CD4-positive, alpha-beta memory T cell (primary cell): ENCODE measurements at places on chromosomes 16 and 17.

GRCh38 chr17:54932711-54933110, 32.1 kb downstream of the TOM1L1 start:
- no peak for DNase-seq

DNA sequence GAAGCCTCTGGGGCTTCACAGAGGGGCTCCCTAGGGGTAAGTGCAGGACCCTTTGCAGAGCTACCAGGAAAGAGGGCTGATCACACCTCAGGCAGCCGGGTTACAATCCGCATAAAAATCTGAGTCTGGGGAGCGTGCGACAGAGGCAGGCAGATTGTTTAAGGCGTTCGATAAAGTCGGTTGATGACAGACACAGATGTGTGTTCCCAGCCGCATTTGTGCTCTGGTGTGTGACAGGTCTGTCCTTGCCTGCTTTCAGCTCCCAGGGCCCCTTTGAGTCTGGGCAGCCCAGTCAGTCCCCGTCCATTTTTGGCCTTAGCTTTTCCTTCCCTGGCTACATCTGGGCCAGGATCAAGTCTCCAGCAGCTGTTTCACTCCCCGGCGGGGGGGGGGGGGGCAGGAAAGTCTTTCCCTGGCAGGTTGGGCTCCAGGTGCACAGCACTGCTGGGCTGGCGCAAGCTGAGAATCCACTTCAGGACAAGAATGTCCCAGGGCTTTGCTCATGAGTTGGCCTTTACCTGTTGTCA, 1.3 kb upstream of the ZACN start:
- DNase-seq: no peak

DNA sequence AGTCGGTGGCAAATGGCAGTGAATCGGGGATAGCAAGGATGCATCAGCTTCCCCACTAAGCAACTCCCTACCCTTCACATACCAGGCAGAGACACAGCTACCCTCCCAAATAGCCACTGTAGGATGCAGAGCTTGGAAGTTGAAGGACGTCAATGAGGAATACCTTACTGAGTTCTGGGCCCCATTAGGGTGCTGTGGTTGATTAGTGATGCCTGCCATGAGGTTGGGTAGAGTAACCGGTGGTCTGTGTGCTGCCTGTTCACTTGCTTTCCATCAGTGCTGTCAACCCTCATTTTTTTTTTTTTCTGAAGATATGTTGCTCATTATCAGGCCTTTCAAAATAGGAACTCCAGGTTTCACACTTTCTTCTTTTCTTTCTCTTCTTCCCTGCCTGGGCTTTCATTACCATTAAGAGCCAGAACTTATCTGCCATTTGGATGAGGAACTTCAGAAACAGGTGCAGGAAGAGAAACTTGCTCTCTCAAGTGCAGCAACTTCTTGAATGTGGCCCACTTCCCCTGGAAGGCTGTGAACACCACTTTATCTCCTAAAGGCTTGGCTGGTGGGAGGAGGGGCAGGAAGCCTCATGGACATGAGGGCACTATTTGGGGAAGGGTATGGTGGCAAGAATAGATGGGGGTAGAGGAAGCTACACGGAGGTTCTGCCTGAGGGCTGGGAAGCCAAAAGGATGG, 183.5 kb downstream of the NTN1 start:
- no peak for DNase-seq

- DNase-seq: no peak
These were observed 67.5 kb downstream of the KSR1 start for GRCh38 chr17:27523712-27524111.
